Activated naive CD4-positive, alpha-beta T cell (primary cell): ENCODE measurements at places on chromosomes 2 and 18.

DNA sequence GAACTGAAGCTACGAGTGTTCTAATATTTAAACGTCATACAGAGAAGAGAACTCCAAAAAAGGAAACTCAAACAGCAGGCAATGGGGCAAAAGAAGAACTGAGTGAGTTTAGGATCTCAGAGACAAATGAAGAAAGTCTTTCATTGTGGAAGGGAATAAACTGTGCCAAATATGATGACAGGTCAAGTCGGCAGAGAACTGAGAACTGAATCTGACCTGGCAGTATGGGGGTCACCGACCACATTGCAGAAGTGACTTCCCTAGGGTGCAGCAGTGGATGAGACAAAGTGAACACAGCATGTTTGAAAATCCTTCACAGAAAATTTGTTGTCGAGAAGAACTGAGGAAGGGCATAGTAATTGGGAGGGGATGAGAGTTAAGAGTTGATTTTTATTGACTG is 55.9 kb downstream of the TTC21B start:
- DNase-seq: no peak

DNA sequence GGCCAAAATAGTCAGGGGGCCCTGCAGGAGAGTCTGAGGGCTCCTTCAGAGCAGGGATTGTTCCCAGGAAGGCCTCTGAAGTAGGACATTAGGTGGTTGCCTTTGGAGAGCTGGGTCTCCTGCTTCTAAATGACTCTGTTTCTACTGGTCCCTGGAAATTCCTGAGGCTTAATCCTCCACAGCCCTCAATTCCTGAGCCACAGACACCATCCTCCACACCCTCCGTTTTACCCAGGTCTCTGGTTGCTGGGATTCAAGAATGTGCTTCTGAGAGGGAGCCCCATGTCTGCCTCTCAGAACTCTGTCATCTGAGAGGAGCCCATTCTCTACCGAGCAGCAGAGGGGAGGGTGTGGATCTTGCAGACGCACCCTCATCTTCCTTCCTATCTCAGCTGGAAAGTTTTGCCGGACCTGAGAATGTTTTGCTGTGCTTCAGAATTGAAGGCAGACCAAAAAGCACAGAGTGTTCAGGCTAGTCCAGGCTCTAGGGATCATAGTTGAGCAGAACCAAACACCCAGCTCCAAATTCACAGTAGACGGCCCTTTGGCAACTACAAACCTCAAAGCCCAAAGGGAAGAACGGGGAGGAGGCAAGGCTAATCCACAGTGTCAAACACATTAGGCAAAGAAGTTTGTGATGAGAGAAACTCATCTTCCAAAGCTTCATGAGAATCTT is 8.1 kb downstream of the VIT start:
- no peak for DNase-seq

GRCh38 chr2:119579424-119580295 is 35.4 kb downstream of the CFAP221 start:
- DNase-seq: no peak

DNA sequence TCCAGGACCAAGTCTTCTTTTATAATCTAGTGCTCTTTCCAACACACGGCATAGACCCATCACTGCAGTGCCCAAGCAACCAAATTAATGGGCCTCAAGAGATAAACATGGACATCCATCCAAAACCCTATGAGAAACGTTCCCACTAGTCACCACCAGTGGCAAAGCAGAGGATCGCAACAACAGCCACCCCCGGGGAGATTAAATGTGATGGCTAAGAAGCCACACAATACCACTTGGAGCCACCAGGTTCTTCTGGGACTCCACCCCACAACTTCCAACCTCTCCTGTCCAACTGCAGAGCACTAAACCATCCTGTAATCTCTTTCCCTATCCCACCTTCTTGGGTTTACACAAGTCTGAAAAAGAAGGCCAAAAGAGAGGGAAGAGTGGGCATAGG is 123.8 kb downstream of the BCL11A start:
- no peak for DNase-seq

GRCh38 chr2:20434588-20435294 is 12.1 kb upstream of the RHOB start:
- DNase-seq: no peak

GRCh38 chr2:158650646-158651357 is 144.3 kb upstream of the DAPL1 start:
- DNase-seq: no peak

- no peak for DNase-seq
These were observed 31.9 kb upstream of the CASP8 start for GRCh38 chr2:201228271-201228911.

GRCh38 chr2:101115664-101116063 is 35.5 kb downstream of the TBC1D8 start:
- no peak for DNase-seq
